M059J (cell line): ENCODE measurements at places on chromosomes 4 and X.
A peak's percentile ranks its signal among the peaks of the same experiment; 100 is the strongest.

DNA sequence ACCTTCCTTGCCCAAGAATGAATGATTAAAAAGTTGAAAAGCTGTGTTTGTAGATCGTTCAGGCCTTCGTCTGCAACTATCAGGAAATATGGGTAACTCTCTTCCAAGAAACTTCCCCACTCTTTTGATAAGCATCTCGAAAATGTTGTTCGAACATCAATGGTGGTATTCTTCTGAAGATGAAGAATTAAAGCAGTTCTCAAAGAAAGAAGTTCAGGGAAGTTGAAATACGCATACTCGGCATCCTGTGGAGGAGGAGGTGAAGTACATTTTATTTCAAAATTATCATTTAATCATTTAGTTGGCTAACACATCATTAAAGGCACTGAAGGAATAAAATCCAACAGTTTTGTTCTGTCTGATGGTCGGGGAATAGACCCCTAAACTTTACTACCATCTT, 12.1 kb downstream of the DDX60 start:
- DNase-seq, result no peak

GRCh38 chr4:162497564-162498167, 333.9 kb upstream of the FSTL5 start:
- peak; percentile 16 for DNase-seq

DNA sequence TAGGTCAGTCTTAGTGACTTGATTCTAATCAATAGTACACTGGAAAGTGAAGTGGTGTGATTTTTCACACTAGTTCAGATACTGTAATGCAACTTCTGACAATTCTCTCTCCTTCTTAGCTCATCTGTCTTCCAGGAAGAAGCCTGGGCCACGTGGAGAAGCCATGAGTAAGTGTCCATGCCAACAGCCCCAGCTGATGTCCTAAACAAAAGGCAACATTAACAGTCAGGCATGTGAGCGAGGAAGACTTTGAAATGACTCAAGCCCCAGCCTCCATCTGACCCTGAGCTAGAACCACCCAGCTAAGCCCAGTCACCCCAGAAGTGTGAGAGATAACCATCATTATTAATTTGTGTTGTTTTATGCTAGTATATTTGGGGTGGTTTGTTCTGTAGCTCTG, 115.7 kb upstream of the MAGEB16 start:
- no peak for DNase-seq

DNA sequence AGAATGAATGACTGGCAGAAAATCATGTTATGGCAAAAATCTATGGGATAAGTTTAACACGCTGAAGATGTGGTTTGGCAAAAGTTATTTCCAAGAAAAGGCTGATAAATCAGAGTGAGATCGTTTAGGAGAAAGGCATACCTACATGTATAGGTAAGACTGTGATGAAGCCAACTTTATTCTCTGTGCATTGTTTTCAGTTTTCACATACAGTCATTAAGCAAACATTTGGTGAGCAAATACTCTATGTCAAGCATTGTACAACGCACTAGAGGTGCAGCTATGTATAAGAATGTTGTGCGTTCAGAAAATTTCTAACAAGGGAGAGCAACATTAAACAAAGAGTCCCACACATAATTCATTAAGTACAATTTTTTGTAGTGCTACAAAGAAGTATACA, 121.7 kb downstream of the TEX13A start:
- DNase-seq, result no peak

- DNase-seq, result peak; percentile 53
These were observed 27.0 kb upstream of the NKAP start for GRCh38 chrX:119970574-119970973.

GRCh38 chrX:21691512-21692018, 33.4 kb upstream of the KLHL34 start:
- DNase-seq, result peak; percentile 13

DNA sequence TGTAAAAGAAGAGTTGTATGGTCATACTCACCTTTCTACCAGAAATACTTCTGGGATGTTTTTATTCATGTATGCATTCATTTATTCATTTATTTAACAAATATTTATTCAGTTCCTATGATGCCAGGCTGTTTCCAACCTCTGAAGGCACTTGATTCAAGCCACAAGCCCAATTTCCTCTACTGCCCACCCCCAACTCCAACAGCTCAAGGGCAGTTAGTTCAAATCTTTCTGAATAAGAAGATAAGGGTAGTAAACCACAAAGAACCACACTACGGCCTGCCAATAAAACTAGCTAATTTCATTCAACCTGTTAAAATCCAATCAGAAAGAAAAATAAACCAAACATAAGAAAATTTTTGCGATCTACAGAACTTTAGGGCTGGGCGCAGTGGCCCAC, 31.2 kb downstream of the LRBA start:
- no peak for DNase-seq

DNA sequence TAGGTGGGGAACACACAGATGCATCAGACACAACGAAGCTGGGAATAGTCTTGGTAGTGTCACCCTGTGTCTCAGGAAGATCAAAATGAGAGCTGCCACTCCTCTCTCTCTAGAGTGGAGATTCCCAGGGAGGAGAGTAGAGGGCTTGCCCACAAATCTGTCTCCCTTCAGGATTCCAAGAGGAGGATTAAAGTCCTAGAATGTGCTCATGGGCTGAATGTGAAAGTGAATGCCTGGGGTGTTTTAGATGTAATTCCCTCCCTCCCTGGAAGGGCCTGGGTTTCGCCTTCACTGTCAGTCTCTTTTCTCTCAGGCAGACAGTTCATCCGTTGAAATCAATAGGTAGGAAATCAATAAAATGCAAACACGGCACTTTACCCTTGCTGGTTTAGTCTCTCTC, 282.6 kb upstream of the PPARGC1A start:
- DNase-seq, result no peak
